NCI-H1436 (cell line): ENCODE measurements at places on chromosomes 5 and 9.

DNA sequence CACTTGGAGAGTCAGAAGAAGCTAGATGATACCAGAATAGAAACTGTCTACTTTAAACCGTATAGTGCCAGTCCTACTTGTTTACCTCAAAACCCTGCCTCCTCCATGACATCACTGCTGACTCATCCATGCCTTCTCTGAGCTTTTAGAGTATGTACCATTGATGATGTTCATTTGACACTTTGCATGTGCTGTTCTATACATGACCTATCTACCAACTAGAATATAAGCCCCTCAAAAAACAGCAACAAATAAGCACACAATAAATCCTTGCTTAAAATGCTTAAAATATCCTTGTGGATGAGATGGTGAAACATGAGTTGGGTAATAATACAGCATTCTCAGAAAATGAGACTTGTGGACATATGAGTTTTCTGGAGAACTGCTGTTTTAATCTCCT is 2.6 kb downstream of the CTNNAL1 start:
- DNase-seq, result no peak

GRCh38 chr5:88886746-88887341 is 3.9 kb upstream of the MEF2C start:
- no peak for DNase-seq

GRCh38 chr9:94108584-94108983 is 24.3 kb downstream of the PTPDC1 start:
- DNase-seq, result no peak

GRCh38 chr5:142514196-142514595 is 171.7 kb downstream of the FGF1 start:
- no peak for DNase-seq

DNA sequence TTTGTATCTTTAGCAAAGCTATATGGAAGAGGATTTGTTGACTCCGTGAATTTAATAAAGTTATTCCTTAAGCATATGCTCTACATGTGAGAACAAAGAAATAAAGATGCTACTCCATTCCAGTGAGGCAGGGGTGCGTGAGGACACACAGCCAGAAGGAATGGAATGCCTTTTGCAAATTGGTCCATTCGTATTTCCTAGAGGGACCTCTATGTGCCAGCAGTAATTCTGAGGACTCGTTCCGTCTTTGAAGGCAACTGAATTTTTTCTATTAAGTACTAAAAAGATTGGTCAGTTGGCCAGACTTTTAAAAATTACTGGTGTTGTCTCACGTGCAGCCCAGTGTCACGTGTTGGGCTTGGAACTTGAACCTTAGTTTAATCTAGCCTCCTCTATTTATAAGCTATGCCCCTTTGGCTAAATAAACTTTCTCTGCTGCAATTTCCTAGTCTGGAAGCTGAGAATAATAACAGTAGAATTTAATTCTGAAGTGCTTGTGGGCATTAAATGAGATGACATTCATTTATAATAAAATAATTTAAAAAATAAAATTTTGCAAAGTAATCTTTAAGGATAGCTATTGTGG is 13.9 kb downstream of the RAI14 start:
- DNase-seq, result no peak

DNA sequence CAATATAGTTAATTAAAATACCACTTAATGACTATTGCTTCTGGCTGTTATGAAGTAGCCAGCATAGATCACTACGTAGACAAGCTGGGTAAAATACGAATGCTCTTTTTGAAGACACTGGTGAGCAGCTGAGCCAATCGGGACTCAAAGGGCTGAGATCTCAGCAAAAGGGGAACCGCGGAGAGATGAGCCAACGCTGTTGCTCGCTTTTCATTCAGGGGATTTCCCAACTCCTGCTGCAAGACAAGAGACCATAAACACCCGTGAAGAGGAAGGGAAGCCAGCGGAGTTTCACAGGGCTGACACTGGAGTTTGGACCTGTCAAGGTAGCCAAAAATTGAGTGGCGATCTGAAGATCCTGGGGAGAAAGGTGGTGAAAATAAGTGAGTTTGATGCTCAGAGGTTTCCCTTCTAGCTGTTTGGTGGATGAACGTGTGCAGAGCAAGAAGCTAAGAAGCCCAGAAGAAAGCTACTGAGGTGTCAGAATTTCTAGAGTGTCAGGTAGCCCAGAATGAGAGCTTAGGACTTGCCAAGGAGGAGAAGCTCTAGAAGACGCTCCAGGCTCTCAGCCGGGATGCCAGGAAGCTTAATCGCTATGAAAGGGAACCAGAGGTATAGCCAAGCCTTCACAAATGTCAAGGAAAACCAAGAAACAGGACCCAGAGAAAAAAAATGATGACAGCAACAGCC is 79.6 kb upstream of the RNU6ATAC start:
- DNase-seq, result no peak

GRCh38 chr9:34372467-34373011 is 4.2 kb downstream of the MYORG start:
- DNase-seq, result no peak

- DNase-seq, result no peak
These were observed 24.8 kb downstream of the SARDH start for GRCh38 chr9:133713150-133713959.
